Activated naive CD4-positive, alpha-beta T cell (primary cell): ENCODE measurements at places on chromosomes 6 and 20.

- no peak for DNase-seq
Observed at GRCh38 chr6:75349262-75349984, 64.8 kb upstream of the TMEM30A start.

DNA sequence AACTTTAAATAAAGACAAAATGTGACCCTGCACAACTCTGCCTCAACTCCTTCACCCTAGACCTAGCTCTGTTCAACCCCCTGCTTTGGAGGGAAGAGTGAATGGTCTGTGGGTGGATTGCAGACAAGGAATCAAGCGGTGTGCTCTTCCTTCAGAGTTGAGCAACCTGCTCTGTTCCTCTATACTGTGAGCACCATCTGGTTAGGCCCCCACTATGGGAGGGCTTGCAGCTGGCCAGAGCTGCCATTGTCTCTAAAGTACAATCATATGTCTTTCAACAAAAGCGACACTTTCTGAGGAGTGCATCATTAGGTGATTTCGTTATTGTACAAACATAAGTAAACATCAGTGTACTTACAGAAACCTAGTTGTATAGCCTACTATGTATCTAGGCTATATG lies 406.1 kb upstream of the MARCKS start:
- no peak for DNase-seq

DNA sequence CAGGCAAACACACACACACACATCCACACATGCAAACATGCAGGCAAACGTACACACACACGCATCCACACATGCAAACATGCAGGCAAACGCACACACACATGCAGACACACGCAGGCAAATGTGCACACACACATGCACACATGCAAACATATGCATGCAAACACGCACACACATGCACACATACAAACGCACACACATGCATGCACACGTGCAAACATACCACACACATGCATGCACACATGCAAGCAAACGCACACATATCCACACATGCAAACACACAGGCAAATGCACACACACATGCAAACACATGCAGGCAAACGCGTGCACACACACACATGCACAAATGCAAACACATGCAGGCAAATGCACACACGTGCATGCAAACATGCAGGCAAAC lies 46.9 kb upstream of the RIN2 start:
- DNase-seq: no peak

DNA sequence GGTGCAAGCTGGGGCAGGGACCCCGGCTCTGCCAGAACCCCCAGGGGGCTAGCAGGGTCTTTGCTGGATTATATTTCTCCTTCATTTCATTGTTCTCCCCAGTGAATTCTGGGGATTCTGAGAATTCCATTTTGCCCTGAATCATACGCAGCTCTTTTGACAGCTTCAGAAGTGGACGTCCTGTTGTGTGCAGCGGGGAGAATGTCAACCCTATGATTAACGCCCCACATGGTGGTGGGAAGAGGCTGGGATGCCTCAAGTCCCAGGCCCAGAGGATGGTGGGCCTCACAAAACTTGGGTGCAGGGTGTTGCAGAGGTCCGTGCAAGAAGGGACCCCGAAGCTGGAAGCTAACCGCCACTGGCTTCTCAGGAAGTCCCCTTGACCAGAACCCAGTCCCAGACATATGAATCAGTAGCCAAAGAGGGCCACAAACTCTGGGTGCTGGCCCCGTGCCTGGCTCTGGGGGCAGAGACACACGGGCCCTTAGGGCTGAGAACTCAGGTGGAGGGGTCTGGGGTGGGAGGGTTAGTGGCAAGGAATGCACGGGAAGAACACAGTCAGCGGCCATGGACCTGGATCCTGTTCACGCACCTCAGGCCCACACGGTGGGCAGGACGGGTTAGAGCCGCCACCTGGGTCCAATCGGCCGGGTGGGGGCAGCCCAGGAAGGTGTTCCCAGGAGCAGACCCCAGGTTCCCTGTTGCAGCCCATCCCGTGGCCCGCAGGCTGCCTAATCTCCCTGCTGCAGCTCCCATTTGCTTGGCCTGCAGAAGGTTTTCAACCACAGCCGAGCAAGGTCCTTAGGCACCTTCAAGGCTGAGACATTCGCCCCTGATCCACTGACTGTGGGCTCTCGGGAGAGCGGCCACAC lies 51.2 kb downstream of the YTHDF1 start:
- no peak for DNase-seq

- DNase-seq: no peak
Observed at GRCh38 chr20:32526541-32526940, 58.6 kb downstream of the NOL4L start.

DNA sequence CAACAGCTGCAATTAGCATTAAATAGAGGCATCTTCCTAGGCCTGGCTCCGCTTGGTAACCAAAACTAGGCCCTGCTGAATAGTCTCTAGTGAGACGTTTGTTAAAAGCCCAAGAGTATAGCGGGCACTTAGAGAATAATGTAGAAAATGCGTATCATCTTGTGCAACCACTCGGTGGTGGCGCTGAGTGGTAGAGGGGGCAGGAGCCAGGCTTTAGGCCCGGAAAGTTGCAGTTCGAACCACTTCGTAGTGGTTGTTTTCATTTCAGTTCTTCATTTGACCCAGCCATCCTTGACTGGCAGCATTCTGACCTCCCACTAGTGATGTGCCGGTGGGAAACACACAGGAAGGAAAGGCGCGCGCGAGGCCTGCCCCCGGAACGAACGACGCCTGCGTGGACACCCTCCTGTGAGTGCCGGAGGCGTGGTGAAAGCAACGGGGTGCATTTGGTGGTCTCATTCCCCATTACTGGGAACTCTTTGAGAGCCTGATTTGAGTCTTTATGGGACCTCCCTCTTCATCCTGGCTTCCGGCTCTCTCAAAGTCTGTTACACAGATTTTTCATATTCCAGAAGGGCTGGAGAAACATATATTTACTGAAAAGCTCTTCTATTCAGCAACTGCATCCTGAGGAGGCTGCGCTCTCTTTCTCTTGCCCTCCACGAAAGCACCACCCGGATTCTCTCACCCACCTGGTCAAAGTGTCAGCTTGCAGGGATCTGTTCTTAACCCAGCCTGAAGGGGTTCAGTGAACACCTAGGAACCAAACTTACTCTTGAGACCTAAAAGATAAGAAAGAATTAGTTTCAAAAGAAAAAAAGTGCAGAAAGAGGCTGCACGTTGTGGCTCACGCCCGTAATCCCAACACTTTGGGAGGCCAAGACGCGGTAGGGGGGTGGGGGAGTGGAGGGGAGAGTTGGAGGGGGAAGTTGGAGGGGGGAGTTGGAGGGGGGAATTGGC lies 18.2 kb downstream of the GPX5 start:
- no peak for DNase-seq

DNA sequence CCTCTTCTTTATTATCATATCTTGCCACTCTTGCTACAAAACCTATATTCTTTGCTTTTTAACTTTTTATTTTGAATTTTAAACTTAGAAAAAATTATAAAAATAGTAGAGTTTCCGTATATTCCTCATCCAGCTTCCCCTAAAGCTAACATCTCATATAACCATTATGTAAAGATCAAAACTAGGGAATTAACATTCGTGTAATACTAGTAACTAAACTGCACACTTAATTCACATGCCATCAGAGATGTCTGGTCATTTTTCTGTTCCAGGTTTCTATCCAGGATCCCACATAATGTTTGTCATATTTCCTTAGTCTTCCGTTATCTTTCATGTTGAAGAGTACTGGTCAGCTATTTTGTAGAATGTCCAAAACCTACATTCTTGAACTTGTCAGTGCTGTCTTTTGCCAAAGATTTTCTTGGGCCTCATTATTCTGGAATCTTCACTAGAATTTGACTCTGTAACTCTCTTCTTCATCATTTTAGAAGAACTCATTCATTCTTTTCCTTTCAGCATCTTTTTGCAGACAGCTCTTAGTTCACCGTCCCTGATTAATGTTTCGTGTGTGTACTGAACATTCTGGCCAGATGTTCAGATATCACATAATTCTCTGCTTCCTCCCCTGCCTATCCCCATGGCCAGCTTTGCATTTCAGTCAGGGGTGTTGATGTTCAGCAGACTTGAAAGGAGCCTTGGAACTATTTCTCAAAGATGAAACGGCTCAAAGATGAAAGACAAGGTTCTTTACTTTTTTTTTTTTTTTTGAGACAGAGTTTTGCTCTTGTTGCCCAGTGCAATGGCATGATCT lies 9.4 kb downstream of the CTNNBL1 start:
- DNase-seq: no peak

DNA sequence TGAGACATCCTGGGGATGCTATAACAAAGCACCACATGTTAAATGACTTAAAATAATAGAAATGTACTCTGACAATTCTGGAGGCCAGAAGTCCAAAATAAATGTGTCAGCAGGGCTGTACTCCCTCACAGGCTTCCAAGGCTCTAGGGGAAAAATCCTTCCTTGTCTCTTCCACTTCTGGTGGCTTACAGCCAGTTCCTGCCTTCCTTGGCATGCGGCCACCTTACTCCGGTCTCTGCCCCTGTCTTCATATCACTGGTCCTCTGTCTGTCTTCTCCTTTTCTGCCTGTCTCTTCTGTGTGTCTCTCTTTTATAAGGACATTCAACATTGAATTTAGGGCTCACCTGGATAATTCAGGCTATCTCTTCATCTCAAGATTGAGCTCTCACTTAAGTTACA lies 155.3 kb upstream of the SYNCRIP start:
- no peak for DNase-seq

DNA sequence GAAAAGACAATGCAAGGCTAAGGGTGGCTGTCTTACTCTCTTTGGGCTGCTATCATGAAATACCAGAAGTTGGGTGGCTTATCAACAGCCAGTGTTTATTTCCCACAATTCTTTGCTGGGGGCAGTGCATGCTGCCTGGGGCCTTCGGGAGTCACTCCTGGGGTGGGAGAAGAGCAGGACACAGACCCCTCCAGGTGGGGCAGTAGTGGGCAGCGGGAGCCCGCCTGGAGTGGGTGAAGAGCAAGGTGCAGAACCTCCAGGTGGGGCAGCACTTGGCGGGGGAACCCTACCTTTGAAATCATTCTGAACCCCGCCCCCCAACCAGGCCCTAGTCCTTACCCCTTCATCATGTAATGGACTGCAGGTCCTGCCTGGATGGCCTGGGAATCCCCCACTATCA lies 69.6 kb upstream of the THBS2 start:
- no peak for DNase-seq

GRCh38 chr6:16279243-16279642 lies 40.9 kb downstream of the GMPR start:
- no peak for DNase-seq

GRCh38 chr6:135267085-135267484 lies 86.0 kb downstream of the MYB start:
- no peak for DNase-seq

GRCh38 chr20:51087266-51087665 lies 64.4 kb upstream of the KCNG1 start:
- DNase-seq: no peak
